Uterus (tissue), 4 donors: ENCODE measurements at places on chromosomes 6 and 20. TPM values are rescaled to one million over a fixed set of nuclear protein-coding genes. Genes with fewer than 3 reads are reported as not detected.

DNA sequence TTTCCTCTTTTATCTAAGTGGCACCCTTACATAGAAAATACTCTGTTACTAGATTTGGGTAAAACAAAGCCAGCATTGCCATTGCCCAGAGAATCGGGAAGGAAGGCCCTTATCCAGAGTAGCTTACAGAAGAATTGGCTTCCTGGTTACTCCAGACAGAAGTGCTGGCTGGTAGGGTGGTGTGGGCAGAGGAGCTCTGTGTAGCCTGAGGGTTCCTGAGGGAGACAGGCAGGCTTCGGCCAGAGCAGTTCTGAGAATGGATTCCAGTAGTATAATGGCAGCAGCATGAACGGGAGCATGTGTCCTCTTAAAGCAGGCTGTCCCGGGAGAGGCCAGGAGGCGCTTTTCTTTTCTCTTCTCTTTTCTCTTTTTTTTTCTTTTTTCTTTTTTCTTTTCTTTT lies 11.9 kb downstream of the CUL9 start:
- no peak for DNase-seq

- DNase-seq, result no peak
Measured at GRCh38 chr6:156832231-156832647, 55.1 kb downstream of the ARID1B start.

DNA sequence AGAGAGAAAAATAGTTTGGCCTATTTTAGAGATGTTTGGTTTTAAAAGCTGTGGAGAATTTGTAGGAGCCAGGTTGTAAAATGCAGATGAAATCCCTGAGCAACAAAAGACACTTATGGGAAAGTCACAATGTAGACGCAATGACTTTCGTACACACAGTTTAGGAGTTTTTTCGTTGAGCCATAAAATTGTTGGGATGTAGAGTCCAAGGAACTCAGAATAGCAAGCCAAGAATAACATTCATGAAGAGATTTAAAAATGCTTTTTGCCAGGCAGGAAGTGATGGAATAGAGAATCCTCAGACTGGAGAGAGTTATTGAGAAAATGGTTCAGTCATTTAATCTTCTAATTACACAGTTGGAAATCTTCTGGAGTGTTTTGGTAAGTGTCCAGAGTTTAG lies 11.5 kb upstream of the PROKR2 start:
- DNase-seq, result no peak

GRCh38 chr6:15346315-15346714 lies 100.4 kb downstream of the JARID2 start:
- DNase-seq, result no peak

DNA sequence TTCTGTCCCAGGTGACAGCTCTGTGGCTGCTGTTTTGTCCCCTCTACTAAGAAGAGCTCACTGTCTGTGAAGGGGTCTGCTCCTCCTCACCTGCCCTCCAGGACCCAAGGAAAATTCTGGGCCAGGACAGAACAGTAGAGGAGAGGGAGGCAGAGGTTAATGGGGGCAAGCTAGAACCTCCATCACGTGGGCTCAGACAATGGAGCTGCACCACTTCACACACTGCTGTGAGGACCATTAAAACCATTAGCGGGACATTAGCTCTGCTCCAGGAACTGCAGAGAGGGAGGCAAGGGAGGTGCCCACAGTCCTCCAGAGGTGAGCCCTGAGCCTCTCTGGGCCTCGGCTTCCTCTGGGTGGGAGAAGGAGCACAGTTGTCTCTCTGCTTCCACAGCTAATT lies 78.4 kb downstream of the NOL4L start:
- no peak for DNase-seq

The UNC93A gene
- total RNA-seq, result 0.97 TPM
